ENCODE measurements at places on chromosomes 2 and 18.

DNA sequence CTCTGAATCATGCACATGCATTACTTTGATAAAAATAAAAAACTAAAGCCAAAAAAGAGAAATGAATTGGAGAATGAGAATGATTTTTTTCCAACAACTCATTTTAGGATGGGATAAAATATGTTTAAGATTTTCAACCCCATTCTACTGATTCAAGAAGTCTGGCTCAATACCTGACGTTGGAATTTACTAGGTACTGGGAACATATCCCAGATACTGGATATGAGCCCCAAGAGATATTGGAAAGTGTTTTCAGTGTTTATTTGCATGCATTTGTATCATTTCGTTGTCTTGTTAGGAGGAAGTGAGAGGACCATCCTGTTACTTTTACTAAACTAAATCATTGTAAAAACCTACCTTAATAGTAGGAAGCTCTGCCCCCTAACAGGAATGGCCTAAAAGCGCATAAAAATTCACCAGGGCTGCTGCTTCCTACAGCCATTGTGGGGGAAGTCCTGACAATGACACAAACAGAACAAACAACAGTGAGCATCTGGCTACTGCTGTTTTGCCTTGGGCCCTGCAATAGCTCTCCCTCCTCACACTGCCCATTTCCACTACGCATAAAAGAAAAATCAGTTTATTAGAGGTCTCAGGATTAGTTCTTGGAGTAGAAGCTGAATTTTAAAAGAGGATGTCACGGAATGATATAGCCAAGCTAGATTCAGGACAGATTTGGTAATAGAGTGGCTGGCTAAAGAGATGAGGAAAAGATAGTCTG is 35.2 kb downstream of the ANKAR start:
- no peak for DNase-seq

- DNase-seq: no peak
Observed at GRCh38 chr18:79855147-79855933, 57.6 kb downstream of the KCNG2 start.

DNA sequence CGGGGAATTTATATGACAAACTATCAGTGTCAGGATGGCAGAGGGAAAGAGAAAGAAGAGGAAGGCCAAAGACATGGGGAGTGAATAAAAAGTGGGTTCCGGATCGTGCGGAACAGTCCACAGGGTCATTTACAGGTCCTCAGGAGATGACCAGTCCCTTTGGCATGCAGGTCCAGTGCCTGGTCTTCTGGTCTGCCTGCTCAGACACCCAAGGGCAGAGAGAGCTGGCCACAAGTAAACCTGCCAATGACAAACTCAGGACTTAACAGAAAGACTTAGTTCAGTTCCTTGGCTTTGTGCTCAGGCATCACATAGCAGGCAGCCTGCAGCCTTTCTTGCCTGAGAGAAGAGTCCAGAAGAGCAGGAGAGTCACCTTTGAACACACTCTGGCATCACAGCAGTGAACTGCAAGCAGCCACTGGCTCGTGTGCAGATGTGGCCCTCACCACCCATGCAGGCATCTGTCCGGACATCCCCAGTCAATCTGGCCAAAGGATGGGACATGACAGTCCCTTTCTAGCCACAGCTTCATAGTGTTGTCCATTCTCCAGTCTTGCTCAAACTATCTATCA is 14.0 kb downstream of the TMEM127 start:
- DNase-seq: no peak

GRCh38 chr2:102737431-102737830 is 24.4 kb upstream of the TMEM182 start:
- DNase-seq: no peak

DNA sequence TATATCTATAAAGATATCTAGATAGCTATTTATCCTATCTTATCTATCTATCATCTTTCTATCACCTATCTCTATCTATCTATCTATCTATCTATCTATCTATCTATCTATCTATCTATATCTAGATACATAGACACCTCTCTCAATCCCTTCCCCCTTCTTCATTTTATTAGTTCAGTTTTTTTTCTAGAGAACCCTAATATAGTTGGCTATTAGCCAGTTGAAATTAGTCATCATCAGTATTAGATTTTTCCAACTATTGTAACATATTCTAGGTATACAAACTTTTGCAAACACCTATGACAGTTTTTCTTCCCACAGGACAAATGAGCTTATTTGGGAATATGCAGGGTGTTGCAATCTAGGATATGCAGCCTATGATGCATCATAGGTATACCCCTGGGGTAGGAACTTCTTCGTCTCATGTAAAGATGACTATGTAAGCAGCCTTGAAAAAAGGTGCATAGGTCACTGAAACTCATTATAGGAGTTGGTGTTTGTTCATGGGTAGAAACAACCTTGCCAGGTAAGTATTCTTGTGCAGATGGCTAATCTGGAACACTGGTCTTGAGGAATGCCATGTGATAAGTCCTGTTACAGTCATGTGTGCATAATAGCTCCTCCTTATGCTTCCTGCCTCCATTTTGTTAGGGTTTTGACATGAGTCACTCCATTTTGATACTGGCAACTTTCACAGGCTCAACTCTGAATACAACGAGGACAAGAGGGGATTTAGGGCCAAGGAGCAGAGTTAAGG is 160.7 kb upstream of the ZSWIM2 start:
- no peak for DNase-seq

DNA sequence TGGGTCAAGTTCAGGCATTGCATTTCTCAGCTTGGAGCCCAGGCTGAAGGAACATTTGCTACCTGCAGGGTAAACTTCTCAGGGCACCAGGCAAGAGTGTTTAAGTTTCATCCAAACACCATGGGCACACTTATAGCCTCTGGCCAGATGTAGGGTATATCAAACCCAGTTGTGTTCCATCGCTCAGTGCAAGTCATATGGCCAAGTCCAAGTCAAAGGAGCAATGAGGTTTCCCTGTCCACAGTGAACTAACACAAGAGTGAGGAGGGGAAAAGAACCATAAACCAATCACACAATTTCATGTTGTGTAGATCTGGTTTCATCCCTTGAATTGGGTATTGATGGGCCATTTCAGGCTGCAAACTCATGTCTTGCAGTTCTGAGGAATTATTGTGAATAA is 107.2 kb downstream of the SOX11 start:
- DNase-seq: no peak
